Left lobe of liver (tissue), 2 donors: ENCODE measurements at places on chromosomes 4 and X. TPM values are rescaled to one million over a fixed set of nuclear protein-coding genes. Genes with fewer than 3 reads are reported as not detected.

DNA sequence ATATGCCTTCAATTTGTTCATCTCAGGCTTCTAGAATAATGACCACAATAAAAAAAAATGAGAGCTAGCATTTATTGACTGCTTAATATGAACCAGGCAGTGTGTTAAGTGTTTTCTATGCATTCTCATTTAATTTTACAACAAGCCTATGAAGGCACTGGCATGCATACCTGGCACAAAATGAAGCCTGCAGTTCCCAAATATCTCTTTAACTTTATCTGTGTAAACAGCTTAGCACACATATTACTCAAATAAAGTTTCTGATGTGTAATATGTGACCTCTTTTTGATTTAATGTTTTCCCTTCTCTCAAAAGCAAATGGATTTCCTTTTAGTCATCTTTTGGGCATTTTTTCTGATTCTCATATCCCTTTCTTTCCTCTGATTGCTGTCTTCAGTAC, 671.8 kb downstream of the PCDH7 start:
- DNase-seq: no peak

GRCh38 chr4:94498502-94498901, 46.8 kb downstream of the PDLIM5 start:
- DNase-seq: no peak

- DNase-seq: no peak
These were observed 96.5 kb upstream of the MAP3K15 start for GRCh38 chrX:19611636-19612376.

WDR44 gene
- 5.6 TPM for total RNA-seq

FGB gene
- 9,039 TPM for total RNA-seq

HPSE gene
- total RNA-seq: 0.75 TPM
